ENCODE measurements at places on chromosomes 11 and 22.

DNA sequence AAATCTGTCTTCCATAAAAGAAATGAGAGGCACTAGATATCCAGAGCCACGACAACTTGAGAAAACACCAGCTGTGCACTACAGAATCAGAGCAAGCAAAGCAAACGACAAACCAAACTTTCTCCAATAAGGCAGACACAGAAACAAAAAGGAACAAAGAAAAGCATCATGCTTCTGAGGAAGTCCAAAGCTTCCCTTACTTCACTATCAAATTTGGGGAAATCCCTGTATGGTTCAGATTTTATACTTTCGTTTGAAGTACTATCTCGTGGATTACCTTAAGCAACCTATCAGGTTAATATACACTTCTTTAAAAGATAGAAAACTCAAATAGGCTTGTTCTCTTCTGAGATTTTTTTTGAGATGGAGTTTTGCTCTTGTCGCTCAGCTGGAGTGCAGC is 27.7 kb downstream of the ALG9 start:
- DNase-seq, result no peak

- DNase-seq, result peak; percentile 67
These were observed at the start of gene CPT1A for GRCh38 chr11:68841718-68842426. Gene CPT1A (minus strand): TSS chr11:68841916. CDS start chr11:68815474, 26,442 bp downstream.

DNA sequence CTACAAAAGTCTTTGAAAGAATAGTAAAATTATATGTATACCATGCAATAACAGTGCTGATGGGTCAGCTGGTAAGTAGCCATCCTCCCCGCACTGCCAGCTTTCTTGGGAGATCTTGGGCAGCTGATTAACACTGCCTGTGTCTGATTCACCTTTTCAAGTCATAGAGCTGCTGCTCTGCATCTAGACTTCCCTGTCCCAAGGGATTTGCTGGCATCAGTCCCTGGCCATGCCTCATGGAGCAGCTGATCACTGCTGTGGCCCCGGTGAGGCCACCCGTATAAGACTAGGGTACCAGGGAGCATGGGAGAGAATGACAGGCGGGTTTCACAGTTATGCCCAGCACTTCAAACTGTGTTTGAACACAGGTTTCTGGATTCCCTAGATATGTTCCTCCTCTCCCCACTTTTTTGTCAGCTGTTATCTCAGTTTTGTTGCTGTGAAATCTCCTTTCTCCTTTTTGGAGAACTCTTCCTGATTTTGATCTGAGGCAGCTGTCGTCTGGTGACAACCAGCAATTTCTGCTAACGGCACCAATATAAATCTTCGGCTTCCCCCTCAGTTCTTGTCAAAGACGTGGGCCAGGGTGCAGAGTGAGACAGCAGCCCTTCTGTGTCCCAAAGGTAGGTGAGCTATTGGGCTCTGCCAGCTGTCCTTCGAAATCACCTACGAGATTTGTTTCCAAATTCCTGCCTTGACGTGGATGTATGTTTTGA is 438.9 kb downstream of the NTM start:
- no peak for DNase-seq

GRCh38 chr22:20421507-20421874 is 16.1 kb downstream of the SCARF2 start:
- no peak for DNase-seq
